M059J (cell line): ENCODE measurements at places on chromosomes 6 and 20.

GRCh38 chr20:42901689-42902440 is 287.8 kb downstream of the PTPRT start:
- DNase-seq, result no peak

DNA sequence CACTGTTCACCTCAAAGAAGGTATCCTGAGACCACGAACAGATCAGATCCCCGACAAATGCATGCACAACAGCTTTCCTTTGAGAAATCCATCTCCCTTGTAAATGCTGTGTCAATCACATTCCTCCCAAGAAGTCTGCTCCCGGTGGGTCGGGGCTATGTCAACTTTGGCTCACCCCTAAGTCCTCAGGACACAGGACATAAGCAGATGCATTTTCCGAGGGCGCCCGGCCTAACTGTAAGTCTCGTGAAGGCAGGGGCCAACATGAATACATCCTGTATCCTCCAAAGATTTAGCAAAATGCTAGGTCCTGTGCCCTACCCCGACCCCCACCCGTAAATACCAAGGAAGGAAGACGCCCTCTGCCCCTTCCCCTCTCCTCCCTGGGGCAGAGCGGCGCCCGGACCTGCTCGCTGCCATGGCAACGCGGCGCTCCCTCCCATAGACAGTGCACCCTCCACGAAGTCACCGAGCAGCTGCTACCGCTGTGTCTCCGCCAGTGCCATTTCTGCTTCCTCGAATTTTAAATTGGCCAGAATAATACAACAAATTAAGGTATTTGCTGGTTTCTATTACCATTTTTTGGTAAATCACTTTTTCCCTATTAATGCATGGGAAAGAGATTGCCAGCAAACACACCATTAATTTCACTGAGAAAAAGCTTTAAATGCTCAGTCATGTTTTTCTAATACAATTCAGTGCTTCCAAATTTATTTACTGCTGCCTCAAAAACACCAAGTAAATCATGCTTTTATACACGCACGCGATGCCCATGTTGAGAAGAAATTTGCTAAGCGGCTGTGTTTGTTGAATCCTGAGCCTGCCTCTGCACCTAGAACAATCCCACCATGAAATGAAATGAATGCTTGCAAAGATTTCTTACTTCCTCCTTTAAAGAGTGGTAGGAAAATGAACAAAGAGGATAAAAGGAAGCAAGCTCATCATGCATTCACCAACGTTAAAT is 100.6 kb downstream of the PCSK2 start:
- no peak for DNase-seq

DNA sequence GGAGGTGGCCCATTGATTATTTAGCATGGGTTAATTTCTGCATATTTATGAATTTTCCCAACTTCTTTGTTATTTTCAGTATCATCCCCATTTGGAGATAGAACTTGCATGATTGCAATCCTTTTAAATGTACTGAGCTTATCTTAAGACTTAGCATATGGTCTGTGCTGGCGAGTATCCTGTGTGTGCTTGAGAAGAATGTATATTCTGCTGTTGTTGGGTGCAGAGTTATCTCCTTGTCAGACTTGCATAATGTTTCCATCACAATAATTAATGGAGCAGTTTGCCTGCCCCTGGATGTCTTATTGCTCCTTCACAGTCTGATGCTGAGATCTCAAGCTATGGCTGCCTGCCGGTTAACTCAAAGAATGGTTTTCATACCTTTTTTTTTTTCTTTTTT is 112.6 kb downstream of the CDYL start:
- no peak for DNase-seq

DNA sequence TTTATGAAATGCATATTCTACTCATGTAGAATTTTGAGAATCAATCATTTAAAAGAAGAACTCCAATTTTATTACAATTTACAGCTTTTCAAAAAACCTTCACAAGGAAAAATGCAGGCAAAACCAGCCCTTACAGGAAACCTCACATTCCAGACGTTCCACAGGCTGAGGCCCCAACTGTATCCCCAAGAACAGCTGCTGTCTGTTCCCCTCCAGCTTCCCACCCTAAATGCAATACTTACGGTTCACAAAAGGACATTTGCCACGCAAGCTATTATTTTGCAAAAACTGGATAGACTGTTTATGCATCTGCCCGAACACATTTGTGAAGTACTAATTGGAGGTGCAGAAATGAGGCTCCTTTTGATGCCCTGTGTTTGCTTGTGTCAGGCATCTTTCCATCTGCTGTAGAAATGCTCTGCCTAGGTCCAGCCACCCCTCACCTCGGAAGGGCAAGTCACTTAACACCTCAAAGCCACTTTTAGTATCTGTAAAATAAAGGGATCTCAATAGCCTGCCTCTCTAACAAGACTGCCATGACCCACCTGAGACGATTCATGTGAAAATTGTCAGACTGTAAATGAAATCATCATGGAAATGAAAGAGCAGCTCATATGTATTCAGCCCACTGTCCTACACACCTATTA is 26.5 kb downstream of the PDE10A start:
- no peak for DNase-seq

DNA sequence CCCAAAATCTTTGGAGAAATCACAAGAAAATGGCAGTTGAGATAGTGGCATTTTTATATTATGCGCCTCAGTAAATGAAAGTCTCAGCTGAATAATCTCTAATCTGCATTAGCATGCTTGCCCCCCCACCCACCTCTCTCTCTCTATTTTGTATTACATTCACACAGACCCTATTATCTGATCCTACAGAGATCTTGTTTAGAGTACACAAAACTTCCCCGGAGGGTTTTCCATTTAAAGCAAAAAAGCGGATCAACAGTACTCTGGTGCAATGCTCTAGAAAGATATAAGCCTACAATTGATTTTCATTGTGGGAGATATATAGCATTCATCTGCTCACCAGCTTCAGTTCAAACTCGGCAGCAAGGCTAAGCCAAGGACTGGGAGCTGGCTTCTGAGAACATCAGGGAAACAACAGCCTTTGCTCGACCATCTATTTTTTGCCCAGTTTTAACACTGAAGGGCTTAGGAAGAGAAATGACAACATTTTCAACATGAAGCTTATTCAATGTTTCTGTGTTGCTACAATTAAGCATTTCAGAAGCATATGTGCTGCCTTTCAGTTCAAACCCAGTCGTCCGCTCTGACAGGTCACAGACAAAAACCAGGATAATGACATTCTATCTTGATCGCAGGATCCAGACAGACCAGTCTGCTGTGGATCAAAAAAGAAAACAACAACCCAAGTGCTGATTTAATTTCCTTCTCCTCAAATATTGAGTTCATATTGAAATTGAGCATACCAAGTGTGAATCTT is 137.6 kb upstream of the ATXN1 start:
- DNase-seq, result no peak

DNA sequence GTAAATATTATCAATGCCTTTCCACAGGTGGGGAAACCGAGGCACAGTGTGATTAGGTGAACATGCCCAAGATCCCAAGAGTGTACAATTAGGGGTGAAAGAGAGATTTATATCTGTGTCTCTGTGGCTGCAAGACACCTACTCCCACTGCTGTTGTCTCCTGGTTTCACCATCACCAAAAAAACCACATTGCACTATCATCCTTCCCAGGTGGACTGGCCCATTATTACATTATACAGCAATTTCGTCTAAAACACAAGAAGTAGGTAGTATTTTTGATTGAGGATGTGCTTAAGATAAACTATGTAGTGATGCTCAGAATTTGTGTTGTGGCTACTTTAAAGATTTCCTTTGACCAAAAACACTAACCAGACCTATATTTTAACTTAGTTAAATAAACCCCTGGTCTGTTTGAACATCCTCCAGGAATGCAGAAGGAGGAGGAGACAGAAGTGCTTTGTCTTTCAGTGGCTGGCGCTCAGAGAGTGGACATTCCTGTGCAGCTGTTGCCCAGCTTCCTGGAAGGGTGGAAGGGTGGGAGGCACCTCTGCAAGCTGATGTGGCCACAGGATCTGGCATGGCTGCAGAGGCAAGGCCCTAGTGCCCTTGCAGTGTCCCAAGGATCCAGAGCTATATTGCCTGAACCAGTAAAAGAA is 23.8 kb downstream of the DCBLD1 start:
- no peak for DNase-seq

DNA sequence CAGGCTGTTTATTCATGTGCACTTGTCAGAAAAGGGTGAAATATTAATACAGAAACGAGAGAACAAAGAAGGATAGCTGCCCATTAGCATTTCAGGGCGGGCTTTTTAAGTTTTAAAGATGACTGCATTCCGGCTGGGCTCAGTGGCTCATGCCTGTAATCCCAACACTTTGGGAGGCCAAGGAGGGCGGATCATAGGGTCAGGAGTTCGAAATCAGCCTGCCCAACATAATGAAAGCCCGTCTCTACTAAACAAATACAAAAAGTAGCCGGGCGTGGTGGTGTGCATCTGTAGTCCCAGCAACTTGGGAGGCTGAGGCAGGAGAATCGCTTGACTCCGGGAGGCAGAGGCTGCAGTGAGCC is 130.5 kb downstream of the HFE start:
- peak; percentile 58 for DNase-seq

- DNase-seq, result no peak
Observed at GRCh38 chr20:4972506-4973251, 28.6 kb downstream of the SLC23A2 start.

DNA sequence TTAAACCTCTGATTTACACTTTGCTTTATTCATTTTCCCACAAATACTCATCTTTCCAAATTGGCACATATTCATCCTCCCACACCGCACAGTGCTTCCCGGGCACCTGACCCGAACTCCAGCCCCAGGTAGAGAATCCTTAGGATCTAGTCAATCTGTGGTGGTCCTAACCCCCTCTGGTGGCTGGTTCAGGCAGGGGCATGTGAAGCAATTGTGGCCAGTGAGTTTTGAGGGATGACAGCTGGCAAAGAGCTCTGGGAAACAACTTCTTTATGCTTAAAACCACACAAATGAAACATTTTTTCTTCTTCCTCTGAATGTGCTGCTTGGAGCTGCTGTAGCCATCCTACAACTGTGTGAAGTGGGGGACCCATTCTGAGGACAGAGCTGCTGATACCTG is 54.7 kb downstream of the ELOVL5 start:
- DNase-seq, result no peak

- DNase-seq, result no peak
Observed at GRCh38 chr20:31861135-31861384, 9.3 kb downstream of the DUSP15 start.

DNA sequence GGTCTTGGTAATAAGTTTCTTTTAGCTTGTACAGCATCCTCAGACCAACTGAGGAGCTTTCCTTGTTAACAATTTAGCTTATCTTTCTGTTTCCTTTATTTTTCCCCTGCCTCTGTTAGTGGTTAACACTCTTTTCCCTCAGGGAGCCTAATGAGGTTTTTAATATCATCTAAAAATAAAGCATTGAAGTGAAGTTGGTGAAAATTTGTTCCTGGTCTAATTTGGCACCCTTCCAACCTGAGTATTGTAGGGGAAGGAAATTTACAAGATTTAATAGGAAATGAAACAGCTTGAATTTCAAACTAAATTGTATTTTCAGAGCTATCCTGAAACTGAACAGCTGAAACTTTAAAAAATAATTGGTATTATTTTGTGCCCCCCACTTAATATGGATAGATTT is 28.1 kb upstream of the VAPB start:
- no peak for DNase-seq

- no peak for DNase-seq
Observed at GRCh38 chr6:136254851-136255466, 4.8 kb upstream of the MTFR2 start.

GRCh38 chr6:66326228-66326627 is 619.2 kb upstream of the EYS start:
- no peak for DNase-seq

DNA sequence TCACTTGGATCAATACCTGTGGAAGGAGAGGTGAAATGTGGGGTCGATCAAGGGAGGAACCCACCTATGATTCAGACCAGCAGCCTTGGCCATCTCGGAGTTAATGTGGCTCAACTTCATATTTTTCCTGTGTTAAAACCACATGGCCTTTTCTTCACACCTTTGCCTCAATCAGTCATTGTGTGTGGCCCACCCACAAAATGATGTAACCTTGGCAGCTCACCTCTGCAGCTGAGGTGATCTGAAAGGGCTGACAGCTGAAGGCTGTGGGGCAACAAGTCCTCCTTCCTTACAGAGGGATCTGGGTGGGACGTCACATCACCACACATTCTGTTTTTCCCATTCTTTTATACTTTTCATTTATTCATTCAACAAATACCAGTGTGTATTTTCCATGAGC is 357.1 kb upstream of the HSF2 start:
- no peak for DNase-seq

- no peak for DNase-seq
Observed at GRCh38 chr6:134414793-134415192, 96.9 kb upstream of the SGK1 start.

- no peak for DNase-seq
Observed at GRCh38 chr6:46730921-46731461, 4.2 kb downstream of the PLA2G7 start.

GRCh38 chr6:157981395-157982101 is at the start of gene SYNJ2:
Gene SYNJ2 (plus strand): TSS chr6:157981863. CDS start chr6:157981962, 99 bp downstream.
- DNase-seq, result peak; percentile 80

- peak; percentile 87 for DNase-seq
Observed at GRCh38 chr6:75204959-75205775, 686 bp downstream of the COL12A1 start.

DNA sequence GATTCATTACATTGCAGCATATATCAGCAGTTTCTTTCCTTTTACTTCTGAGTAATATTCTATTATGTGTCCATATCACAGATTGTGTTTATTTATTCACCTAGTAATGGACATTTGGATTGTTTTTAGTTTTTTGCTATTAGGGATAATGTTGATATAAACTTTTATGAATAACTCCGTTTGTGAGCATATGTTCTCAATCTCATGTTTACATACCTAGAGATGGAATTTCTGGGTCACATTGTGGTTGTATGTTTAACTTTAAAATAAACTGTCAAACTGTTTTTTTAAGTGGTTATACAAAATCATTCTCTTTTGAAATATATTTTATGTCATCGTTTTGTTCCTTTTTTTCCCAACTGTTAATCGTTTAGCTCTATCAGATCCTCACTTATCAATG is 311.6 kb downstream of the MMUT start:
- no peak for DNase-seq

DNA sequence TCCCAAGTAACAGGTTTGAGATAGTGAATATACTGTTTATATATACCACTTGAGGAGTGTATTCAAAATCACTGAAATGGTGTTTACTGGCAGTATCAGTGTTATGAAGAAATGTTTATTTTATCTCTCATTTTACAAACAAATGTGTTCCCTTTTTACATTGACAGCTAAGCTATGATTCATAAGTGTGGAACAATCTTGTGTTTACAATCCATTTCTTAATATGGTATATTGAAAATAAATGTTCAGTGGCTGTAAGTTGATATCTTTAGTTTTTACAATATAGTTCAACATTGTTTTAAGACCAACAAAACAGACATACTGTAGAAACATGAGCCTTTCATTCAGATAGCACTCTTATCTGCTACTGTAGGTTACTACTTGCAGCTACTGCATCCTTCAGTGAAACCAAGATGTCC is 14.3 kb downstream of the PHF3 start:
- no peak for DNase-seq

GRCh38 chr6:26296857-26297648 is 67.9 kb upstream of the BTN3A2 start:
- DNase-seq, result peak; percentile 85

DNA sequence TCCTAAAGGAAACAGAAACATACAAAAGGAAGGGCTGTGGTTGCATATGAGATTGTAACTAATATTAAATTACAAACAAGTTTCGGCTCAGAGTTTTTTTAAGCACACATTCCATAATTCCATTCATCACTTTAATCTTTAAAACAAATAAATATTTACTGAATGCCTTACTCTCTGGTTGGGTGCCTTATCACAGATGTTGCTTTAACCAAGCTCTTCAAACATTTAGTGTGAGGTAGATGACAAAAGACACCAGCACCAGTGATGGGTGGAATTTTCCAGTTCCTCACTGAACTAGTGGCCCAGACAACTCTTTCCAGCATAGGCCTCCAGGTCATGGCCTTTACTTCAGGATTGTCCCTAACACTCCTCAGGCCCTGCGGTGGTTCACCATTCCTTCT is 58.7 kb downstream of the ARHGAP18 start:
- no peak for DNase-seq
